Activated CD8-positive, alpha-beta memory T cell treated with anti-CD3 and anti-CD28 coated beads, Interleukin-2, amount 10 ng/mL, durations not matched to agents 7 days and 5 days (primary cell): ENCODE measurements at places on chromosomes 2 and 18. TPM values are rescaled to one million over a fixed set of nuclear protein-coding genes. Genes with fewer than 3 reads are reported as not detected.

The DSG2 gene
- total RNA-seq, result 0.09 TPM

The CRYGD gene
- not detected for total RNA-seq

The CHRND gene
- total RNA-seq, result not detected

The RIF1 gene
- 73.5 TPM for total RNA-seq

The SERPINB3 gene
- total RNA-seq, result not detected

The RAB31 gene
- total RNA-seq, result not detected

The CNTNAP5 gene
- not detected for total RNA-seq

The CD226 gene
- 95.4 TPM for total RNA-seq

The ALPG gene
- total RNA-seq, result not detected

The TCF23 gene
- total RNA-seq, result not detected

The DNAJC5G gene
- not detected for total RNA-seq

The TLX2 gene
- 1.3 TPM for total RNA-seq

The RPRM gene
- not detected for total RNA-seq

The ANKAR gene
- total RNA-seq, result 9.3 TPM

The UGT1A4 gene
- not detected for total RNA-seq

The CYB5A gene
- 27.1 TPM for total RNA-seq

The OTOS gene
- total RNA-seq, result not detected

The INHA gene
- total RNA-seq, result not detected

The RFX8 gene
- 2.3 TPM for total RNA-seq

The MYO7B gene
- 0.26 TPM for total RNA-seq

The BOLL gene
- not detected for total RNA-seq

The PFN4 gene
- total RNA-seq, result not detected

The RBM44 gene
- total RNA-seq, result 0.42 TPM

The RRM2 gene
- total RNA-seq, result 506 TPM

The GYPC gene
- 99.8 TPM for total RNA-seq

The MXD1 gene
- 22.3 TPM for total RNA-seq

The LONRF2 gene
- 0.15 TPM for total RNA-seq

The RPRD1A gene
- total RNA-seq, result 33.4 TPM

The RPIA gene
- 54.4 TPM for total RNA-seq

The MEP1B gene
- total RNA-seq, result not detected

The NDUFB3 gene
- 141 TPM for total RNA-seq

The CFC1 gene
- total RNA-seq, result not detected

The IKZF2 gene
- total RNA-seq, result 14.7 TPM

The HNRNPLL gene
- 106 TPM for total RNA-seq
